Stimulated activated naive CD8-positive, alpha-beta T cell treated with anti-CD3 and anti-CD28 coated beads, Interleukin-15, amount 100 ng/mL, for 72 hours (primary cell): ENCODE measurements at places on chromosomes 2 and 18.

- no peak for DNase-seq
These were observed 638.5 kb downstream of the CNTNAP5 start for GRCh38 chr2:124663645-124663997.

DNA sequence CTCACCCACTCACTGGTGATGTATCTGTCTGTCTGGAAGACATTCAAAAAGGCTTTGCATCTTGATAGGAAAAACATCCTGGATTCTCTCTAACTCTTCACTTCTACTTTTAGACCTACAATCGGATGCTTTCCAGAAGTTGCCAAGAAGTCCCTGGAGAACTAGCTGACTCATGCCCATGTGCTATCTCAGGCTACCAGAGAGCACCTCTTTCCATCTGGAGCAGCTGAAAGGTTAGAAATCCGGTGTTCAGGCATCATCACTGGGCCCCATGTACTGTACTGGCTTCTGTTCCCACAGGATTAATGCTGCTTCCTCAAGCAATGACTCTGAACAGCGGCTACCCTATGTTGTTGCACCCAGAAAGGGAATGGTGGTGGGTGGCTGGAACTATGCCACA, 259.0 kb downstream of the NBAS start:
- no peak for DNase-seq

DNA sequence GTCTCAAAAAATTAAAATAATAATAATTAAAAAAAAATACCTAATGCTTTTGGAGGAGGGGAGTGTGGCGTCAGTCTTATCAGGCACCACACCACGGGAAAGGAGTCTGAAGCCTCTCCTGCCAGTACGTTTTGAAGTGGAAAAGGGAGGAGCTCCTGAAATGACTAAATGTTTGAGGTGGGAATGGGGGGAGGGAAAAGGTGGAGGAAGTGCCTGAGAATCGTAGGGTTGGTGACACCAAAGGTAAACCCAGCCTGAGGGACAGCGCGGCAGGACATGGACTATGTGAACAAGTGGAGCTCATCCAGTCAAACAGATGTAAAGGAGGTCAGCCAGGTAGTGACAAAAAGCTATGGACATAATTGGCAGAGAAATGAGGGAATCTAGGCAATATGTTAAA, 42.2 kb upstream of the EPHA4 start:
- no peak for DNase-seq

GRCh38 chr2:240995041-240996021, 3.1 kb upstream of the SNED1 start:
- no peak for DNase-seq

DNA sequence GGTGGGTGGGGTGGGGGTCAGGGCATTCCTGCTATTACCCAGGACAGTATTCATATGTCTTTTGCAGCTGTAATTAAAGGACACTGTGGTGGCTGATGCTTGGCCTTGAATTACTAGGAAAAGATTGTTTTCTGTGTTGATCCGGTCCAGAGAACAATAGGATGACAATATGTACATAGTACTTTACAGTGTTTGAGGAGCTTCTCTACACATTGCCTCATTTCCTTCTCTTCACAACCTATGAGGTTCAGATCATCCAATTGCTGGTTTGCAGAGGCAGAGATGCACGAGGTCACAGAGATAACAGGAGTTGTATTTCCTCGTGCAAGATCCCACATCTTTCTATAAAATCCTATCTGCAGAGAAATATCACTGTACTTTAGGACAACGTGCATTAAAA, 119.5 kb downstream of the LIPG start:
- DNase-seq: no peak

DNA sequence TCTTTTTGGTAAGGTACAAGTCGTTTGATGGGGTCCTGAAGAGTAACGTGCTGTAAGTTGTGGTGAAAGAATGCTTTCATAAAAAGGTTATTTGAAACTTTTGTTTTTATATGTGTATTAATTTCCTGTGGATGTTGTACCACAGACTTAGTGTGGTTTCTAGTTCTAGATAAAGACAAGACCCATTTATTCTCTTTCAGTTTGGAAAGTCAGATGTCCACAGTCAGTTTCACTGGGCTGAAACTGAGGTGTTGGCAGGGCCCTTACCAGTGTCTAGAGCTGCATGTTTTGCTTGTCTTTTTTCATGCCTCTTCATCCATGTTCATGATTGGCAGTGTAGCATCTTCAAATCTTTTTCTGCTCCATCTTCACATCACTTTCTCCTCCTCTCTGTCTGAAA, 22.1 kb upstream of the DOCK10 start:
- DNase-seq: no peak

DNA sequence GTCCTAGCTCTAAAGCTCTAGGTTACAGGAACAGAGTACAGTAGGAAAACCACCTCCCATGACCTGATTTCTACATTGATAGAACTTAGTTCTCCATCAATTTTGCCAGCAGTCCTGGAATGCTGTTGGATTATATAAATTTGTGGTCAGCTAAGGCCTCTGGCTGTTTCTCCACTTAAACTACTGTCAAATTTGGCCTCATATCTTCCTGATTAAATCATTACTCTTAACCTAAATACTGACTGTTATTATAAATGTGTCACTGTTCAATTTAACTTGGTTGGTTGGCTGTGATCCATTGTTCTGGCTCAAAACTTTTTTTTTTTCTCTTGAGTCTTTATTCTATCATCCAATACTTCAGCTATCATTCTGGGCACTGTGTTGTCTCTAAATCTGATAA, 71.2 kb downstream of the TGFA start:
- DNase-seq: no peak

- no peak for DNase-seq
These were observed 8.6 kb upstream of the TMEM214 start for GRCh38 chr2:27024188-27024587.

DNA sequence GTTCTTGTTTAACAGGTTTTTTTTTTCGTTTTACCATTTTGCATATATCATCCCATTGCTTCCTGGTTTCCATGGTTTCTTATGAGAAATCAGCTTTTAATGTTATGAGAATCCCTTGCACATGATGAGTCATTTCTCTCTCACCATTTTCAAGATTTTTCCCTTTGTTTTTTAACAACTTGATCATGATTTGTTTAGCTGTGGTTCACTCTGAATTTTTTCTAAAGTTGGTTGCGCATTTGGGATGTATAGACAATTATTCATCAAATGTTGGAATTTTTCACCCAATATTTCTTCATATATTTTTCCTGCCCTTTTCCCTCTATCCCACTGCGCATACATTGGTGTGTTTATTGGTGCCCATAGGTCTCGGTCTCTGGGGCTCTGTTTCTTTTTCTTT, 42.4 kb upstream of the BIN1 start:
- DNase-seq: no peak

- DNase-seq: no peak
These were observed 140.6 kb upstream of the LGALSL start for GRCh38 chr2:64313398-64313723.

GRCh38 chr18:48832938-48833700, 117.6 kb downstream of the SMAD7 start:
- DNase-seq: peak; percentile 15

DNA sequence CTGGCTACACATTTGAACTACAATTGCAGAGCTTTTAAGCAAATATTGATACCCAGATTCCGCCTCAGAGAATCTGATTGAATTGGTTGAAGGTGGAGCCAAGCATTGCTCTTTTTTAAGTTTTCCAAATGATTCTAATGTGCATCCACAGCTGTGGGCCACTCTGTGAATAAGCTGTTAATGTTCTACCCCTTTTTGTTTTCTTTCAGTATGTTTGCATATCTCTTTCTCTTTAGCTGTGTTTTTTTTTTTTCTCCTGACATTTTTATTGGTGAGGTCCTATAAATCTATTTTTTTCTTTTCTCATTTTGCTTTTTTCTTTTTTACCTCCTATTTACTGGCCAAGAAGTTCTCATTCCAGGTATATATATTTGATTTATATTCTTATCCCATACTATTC, 6.5 kb downstream of the SCN3A start:
- no peak for DNase-seq

GRCh38 chr2:59084326-59084725, 843.2 kb upstream of the FANCL start:
- no peak for DNase-seq

DNA sequence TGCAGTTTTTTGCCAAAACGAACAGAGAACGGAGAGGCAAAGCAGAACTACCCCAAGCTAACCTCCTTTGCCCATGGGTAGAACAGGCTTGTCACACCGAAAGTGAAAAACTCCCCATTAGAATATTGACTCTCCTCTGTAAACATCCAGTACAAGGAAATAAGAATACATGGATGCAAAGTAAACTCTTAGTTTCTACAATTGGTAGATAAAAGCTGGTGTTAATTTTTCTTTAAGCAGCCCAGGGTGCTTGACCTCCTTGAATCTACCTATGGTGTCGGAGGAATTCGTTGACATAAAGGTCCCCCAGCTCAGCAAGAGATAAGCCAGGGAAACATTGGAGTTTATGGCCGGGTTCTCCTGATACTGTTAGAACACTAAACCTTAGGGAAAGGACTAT, 48.4 kb upstream of the DSG1 start:
- no peak for DNase-seq

- no peak for DNase-seq
These were observed 182.5 kb downstream of the ANKRD44 start for GRCh38 chr2:197128126-197128525.

DNA sequence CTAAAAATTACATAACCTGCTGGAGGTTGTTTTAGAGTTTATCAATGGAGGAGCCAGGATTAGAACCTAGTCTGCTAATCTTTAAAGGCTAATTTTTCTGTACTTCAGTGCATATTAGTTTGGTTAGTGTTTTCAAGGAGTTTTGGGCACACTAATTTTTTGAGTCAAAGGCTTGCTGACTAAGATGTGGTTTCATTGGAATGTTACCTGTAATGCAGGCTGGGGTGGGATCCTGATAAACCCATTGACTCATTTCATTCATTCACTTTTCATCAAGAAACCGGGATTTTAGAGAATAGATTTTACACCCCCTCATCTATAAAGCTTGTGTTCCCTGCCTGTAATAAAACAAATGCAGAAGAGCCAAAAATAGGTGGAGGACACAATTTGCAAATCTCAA, 91.9 kb upstream of the IL1R2 start:
- no peak for DNase-seq

- DNase-seq: no peak
These were observed 594 bp downstream of the RAD51AP2 start for GRCh38 chr2:17517481-17518211.

DNA sequence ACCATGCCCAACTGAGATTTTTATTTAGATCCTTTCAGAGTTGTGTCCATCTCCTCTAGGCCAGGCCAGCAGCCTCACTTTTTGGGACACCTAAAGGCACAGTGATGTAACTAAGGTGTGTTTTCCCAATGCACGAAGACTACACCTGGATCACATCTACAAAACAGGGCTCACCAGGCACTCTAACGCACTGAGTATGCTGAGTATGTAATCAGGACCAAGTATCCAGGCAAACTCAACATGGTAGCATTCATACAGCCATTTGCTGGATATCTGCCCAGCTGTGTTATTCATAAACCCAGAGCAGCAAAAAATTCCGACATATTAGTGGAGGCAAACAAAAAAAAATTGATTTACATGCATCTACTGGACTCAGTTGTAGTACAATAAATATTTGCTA, 33.8 kb downstream of the LPIN2 start:
- no peak for DNase-seq

DNA sequence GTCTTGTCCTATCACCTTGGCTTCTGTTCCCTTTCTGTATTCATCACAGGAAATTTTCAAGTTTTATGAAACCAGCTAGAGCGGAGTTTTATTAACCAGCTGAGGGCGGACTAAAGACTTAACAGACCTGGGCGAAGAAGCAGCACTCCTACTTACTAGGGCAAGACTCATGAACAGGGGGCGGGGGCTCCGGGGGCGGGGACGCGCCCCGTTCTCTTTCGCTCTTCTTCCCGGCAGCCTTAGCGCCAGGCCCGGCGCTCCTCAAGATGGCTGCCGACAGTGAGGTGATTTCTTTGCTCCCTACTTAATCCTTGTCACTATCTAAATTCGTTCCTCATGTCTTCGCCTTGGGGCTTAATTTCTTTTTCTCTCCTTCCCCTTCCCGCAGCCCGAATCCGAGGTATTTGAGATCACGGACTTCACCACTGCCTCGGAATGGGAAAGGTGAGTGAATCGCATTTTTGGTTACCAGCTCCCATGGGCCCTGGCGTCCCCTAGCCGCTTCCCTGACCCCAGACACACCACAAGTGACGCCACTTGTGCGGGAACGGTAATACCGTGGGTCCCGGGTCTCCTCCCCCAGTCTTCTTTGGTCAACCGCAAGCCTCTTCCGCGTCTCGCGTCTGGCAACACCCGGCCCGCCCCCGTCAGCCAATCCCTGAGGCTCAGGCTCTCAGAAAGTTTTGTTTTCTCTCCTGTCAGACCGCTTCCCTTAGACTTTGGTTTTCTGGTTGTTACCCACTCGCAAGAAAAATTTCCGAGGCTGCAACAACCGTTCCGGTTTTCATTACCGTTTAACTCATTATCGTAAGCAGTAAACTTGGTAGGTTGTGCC, at the start of gene RAB3GAP1:
Gene RAB3GAP1, plus strand, starts transcription at position 251 of the 835 bp plus-strand sequence. Its CDS starts 16 bp downstream, at position 267.
- DNase-seq: peak; percentile 98

DNA sequence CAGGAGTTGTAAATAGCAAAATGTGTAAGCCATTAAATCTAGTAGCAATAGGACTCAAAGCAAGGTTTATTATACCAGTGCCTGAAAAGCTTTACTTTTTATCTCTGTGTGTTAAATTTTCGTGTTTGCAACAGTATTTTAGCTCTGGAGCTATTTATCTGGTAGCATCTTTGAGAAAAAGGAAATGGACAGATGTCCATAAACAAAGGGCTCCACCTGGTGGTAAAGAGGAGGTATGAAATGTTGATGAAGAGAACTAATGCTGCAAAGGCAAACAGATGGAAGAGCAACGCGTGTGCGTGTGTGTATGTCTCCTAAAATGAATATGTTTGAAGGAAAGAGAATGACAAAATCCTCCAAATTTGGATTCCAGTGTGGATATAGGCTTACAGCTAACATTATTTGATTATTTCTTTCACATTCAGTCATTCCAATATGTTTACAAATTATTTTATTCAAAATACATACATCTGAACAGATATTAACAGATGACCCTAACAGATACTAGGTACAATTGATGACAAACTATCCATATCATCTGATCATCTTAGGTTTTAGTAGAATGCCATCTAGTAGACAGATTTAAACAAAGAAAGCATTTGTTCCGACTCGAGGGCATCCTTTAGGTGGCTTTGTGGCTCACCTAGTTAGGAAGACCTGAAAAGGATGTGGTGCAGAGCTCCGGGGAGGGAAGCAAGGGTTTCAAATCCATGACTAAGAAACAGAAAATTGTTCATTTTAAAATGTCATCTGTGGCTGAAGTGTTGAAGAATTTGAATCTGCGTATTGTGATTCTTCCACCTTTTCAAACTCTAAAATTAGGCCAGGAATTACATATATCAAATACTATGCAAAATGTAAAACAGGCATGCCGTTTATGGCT, 383.3 kb downstream of the MTX2 start:
- DNase-seq: peak; percentile 13

DNA sequence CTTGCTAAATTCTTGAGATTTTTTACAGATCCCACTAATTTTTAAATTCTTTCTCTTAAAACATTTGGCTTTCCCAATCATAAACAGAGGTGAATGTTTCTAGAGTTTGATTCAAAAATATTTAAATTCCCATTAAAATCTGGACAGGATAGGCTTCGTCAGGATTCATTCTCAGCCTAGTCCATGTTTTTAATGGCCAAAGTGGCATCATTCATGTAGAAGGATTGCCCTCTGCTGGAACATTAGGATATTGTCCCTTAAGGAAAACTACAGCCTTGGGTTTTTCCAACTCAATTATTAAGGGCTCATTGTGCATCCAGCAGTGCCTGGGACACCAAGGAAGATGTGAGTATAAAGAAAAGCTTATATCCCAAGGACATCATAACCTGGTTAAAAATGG, 71.7 kb downstream of the TPGS2 start:
- DNase-seq: no peak
